ENCODE measurements at places on chromosomes 5 and 9.
A peak's percentile ranks its signal among the peaks of the same experiment; 100 is the strongest.

- no peak for DNase-seq
Measured at GRCh38 chr5:31625394-31625793, 13.5 kb upstream of the PDZD2 start.

GRCh38 chr9:129968690-129969485 lies 74.1 kb downstream of the FNBP1 start:
- DNase-seq: peak; percentile 93

DNA sequence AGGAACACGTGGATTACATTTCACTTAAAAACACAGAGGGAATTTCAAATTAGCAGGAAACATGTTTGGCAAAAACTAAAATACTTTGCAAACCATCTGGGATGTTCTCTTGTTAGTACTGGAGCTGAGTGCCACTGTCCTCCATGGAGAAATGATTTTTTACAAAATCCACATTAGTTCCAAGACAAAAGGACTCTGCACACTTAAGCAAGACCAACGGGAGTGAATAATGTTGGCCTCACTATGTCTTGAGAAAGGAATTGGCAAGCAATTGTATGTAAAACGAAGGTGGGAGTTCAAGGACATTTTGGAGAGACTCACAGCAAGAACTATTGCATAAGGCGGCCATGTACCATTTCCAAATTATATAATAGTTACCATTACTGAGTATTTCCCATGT lies 547.5 kb downstream of the EBF1 start:
- DNase-seq: no peak

DNA sequence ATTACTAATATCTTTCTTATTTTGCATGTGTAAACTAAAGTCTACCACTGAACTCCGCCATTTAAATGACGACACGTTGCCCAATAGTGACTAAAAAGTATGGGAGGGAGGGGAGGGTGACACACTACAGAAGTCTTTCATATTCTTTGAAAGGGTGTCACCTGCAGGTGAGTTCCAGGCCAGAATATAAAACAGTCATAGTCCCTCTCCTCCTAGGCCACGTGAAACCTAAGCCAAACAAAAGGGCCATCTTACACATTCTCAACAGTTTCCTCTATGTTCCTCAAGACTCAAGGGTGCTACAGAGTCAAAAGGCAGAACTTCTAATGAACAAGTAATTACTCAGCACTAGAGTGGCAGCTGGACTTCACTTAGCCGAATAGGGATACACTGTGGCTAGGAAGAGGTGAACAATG lies 6.4 kb downstream of the CEMIP2 start:
- DNase-seq: no peak

GRCh38 chr9:3161912-3162311 lies 318.0 kb upstream of the PUM3 start:
- DNase-seq: no peak

DNA sequence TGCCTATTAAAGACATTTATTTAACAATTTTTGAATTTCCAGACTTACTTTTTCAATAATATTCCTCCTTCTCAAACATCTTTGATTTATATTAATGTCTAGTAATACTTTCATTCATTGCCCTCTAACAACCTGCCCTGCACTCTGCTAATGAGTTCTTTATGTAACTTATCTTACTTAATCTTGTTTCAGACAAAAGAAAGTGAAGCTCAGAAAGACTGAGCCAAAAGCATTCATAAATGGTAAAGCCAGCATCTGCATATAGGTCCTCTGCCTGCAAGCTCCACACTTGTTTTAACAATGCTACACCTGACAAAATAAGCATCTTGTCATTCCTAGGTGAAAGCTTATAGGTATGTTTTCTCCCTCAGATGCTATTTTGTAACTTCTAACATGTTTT lies 2.4 kb upstream of the TNPO1 start:
- no peak for DNase-seq

- DNase-seq: peak; percentile 49
Measured at GRCh38 chr5:90446961-90447360, 27.6 kb downstream of the MBLAC2 start.

DNA sequence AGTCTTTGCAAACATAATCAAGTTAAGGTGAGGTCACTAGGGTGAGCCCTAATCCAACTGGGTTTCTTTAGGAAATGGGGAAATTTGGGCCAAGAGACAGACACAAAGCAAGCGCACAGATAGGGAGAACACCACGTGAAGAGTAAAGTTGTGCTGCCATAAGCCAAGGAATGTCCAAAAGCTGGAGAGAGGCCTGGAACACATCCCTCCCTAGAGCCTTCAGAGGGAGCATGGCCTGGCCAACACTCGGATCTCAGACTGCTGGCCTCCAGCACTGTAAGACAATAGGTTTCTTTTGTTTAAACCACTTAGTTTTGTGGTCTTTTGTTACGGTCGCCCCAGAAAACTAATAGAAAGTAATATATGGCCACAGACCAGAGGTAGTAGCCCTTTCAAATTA lies 8.1 kb upstream of the ROR2 start:
- no peak for DNase-seq

DNA sequence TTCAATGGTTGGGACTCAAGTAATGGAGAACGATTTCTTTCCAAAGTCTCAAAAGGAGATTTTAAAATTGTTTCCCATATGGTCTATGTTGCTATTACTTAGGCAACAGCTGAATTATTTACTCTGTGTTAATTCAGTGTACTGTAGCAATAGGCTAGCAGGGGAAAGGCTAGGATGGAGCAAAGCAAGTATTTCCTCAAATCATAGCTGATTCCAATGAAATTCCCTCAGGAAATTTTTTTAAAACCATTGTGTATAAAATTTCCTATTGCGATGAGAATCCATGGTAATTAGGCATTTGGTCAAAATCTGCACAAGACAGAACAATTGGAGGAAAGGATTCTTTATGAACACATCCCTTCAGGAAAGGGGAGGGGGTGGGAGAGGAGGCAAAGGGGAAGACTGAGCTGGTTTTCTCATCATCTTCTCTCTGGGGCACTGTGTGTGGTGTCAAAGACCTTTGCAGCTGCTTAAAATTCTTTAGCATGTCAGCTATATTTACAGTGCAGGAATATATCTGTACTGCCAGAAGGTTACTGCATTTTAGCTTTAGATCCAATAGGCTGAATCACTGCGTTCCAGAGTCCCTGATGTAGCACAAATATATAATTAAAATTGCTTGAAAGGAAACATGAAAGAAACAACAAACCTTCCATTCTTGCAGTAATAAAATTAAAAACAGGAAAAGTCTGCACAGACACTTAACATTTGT lies 95.3 kb downstream of the ZNF608 start:
- peak; percentile 91 for DNase-seq

DNA sequence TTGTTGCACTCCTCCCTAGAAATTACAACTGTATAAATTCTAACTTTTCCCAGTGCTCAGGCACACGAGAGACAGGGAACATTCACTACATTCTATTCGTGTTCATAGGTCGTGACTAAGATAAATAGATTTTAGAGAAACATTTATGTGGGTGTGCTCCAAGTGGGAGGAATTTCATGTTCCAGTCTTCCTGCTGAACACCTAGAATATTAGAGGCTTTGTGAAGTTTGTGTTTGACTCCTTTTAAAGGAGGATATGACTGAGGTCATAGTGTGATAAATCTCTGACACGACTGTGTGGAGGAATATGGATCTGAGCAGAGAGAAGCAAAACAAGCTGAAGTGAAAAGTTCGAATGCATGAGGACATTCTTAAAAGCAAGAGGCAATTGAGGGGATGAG lies 355.3 kb downstream of the ZSWIM6 start:
- DNase-seq: no peak

DNA sequence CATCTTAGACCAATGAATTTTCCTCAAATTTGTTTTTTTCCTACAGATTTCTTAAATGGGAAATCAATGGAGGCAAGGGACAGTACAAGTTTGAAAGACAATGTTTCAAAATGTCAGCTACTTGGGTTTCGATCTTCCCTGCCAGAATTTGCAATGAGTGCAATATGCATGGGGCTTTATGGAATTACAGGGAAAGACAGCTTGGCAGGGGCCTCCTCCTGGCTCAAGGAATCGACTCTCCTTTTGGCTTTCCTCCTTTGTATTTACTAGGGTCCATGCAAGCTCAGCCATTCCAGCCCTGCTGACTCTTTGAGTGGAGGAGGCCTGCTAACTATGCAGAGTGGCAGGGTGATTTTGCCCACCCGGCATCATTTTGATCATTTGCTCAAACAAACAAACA lies 63.2 kb downstream of the MED27 start:
- no peak for DNase-seq

GRCh38 chr9:12766357-12766756 lies 8.5 kb upstream of the LURAP1L start:
- DNase-seq: no peak

GRCh38 chr5:43256261-43256966 lies 56.8 kb downstream of the HMGCS1 start:
- DNase-seq: no peak
